ENCODE measurements at places on chromosomes 6 and 20.

- peak; percentile 55 for DNase-seq
These were observed 197.4 kb upstream of the KCNG1 start for GRCh38 chr20:51220293-51220706.

DNA sequence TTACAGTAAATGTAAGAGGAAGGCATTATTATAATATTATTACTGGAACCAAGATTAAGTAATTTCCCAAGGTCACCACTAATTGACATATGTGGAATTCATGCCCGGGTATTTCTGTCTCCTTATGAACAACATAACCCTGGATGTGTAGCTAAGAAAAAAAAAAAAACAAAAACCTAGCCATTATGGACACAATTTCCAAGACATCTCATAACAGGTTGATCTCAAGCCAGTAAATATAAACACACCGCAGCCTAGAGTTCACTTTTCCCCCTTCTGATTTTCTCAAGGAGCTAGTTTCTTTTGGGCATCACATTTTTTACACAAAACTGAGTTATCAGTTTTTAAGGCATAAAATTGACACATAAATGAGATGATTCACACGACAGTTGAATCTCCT lies 306.5 kb upstream of the RSPO3 start:
- no peak for DNase-seq

GRCh38 chr6:34343806-34344205 lies 48.7 kb downstream of the NUDT3 start:
- DNase-seq = no peak

DNA sequence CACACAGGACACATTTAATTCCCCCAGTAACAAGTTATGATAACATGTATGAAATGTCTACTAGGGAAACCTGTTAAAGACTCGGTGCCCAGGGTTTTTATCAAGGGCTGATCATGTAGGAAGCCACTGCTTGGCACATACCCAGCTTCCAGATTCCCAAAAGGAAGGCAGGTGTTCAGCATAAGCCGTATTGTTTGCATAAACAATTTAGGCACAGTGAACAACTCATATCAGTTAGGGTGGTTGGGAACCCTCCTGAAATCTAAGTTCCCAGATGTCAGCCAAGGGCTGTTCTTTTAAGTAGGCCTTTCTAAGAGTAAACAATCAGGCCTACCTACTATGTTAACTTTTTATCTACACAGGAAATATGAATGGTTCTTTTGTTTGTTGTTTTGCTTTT lies 74.1 kb downstream of the ASXL1 start:
- no peak for DNase-seq

- peak; percentile 67 for DNase-seq
These were observed 236.0 kb upstream of the STXBP5 start for GRCh38 chr6:146968041-146968760.

DNA sequence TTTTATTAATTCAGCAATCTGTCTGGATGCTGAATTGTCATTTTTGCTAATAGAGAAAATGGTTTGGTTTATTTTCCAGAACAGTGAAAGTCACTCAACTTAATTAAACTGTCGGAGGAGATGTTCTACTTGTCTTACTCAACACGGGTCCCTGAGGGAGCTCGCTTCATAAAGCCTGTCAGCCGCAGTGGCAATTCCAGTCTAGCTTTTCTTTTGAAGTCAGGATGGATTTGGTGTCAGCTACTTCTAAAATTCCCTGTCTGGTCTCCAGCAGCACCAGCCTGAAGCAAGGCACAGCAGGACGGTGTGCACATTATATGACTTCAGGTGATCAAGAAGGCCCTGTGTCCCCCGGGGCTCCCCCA lies 261.5 kb downstream of the SLC24A3 start:
- DNase-seq = no peak

DNA sequence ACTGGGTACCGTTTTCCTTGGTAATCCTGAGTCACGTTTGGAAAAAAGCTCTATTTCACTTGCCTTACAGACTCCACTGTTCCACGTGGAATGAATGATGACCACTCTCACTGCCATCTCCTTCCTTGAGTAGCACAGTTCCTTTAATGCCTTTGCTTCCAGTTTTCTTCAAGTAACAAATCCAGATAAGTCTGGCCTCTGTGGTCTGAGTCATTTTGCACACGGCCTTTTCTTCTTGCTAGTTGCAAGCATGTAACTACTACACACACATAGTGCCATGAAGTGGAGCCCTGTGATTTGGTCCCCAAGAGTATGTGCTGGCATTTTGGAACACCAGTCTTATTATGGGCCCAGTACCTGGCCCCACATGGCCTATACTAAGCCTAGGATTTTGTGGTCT lies 182.8 kb downstream of the SASH1 start:
- DNase-seq = no peak

- no peak for DNase-seq
These were observed 109.9 kb downstream of the PSMB1 start for GRCh38 chr6:170443151-170443662.

DNA sequence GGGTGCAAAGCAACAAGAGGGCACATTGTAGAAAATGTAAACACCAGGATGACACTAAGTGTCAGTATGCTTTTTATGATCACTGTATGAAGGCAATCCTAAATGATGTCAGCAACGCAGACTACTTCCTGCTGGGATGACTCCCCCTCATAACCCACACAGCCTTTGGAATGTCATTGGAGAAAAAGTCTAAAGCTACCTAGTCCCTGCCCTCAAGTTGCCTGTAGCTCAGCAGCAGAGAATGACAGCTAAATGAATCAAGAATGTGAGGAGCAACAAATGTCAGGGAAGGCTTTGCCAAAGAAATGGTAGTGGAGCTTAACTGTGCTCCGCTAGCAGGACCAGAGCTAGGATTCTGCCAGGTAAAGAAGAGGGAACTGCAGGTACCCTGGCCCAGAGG lies 555.6 kb downstream of the CD83 start:
- DNase-seq = no peak

DNA sequence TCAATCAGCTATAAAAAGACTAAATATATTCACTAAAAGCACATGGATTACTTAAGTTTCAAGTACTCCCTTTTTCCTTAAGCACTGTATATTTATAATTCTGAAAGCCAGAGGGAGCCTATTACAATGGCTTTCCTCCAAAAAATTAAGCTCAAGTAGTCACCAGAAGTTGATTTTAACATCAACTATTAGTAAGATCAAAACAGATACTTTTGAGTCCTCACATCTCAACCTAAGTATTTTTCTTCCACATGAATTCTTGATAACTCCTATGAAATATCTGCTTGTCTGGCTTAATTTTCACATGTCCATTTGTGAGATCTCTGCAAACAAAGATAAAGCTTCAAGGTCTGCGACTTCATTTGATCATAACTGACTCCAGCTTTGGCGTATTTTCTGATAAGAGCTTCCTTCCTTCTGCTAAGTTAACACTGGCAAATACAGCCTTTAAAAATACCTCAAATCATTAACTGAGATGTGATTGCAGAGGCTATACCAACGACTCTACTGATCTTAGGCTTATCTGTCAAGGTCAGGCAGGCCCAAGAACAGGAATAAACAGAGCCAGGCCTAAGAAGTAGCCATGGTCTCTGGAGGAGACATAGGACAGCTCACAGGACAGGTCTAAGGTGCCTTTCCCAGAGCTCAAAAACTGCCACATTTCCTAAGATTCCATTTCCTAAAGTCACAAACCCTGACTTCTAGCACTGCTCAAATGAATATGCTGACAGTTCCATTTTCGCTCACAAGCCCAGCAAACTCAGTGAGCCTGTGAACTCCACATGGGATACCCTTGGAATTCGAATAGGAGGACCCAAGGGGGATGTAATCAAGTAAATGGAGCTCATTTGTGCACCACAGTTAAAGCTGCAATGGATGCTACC lies 10.0 kb downstream of the SNX5 start:
- DNase-seq = no peak

DNA sequence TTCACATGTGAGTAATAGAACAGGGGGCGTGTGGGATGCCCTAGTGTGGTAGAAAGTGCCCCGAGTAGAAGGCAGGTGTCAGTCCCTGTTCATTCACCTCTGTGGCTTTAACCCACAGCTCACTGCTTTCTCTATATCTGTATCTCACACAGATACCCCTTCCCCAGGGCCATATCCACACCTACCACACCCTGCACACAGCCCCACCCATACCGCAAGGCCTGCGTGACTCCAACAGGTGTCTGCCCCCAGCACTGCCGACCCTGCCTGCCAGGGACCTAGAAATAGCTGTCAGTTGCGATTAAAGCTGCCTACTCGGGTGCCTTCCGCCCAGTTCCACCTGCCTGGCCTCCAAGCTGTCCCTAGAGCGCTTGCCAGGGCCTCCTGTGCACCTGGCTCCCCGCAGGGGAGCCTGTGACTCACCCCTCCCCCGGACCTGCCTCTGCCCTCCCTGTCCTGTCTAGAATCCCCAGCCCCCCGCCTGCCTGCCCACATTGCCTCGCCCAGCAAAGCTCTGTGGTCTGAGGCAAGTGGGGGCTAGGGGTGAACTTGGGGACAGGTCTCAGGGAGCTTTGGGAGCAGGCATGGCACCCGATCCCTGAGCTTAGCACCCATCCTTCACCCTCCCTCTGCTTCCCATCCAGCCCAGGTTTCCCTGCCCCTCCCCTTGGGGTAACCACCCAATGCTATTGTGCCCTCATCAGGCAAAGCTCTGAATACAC lies 38.3 kb upstream of the ID1 start:
- no peak for DNase-seq

DNA sequence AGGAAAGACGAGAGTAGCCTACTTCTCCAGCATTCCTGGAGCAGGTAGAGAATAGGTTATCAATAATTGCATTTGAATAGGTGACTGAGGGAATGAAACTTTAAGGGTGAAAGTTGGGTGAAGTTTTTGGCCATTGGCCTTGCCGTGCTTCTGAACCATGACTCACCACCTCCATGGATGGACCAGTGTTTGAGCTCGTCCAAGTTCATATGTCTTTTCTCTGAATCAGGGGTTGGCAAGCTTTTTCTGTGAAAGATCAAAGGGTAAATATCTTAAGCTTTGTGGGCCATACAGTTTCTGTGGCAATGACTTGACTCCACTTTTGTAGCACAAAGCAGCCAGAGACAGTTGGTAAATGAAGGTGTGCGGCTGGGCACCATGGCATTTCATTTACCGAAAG lies 31.8 kb downstream of the SNRNP48 start:
- peak; percentile 20 for DNase-seq

DNA sequence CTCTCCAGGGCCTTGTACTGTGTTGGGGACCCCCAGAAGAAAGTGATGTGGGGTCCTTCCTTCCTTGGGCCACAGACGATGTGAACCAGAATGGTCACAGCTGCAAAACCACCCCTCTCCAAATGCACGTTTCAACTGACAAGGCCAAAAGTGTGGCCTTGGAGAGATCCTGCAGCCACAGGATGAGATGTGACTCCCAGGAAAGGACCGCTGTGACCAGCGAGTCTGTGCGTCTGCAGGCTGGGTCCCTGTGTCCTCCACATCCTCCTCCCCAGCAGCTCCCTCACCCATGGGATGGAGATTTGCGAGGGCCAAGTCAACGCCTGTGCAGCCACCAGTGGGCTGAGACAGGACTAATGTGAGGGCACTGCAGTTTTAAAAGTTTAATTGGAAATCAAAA lies 247.0 kb downstream of the ERMARD start:
- DNase-seq = no peak

DNA sequence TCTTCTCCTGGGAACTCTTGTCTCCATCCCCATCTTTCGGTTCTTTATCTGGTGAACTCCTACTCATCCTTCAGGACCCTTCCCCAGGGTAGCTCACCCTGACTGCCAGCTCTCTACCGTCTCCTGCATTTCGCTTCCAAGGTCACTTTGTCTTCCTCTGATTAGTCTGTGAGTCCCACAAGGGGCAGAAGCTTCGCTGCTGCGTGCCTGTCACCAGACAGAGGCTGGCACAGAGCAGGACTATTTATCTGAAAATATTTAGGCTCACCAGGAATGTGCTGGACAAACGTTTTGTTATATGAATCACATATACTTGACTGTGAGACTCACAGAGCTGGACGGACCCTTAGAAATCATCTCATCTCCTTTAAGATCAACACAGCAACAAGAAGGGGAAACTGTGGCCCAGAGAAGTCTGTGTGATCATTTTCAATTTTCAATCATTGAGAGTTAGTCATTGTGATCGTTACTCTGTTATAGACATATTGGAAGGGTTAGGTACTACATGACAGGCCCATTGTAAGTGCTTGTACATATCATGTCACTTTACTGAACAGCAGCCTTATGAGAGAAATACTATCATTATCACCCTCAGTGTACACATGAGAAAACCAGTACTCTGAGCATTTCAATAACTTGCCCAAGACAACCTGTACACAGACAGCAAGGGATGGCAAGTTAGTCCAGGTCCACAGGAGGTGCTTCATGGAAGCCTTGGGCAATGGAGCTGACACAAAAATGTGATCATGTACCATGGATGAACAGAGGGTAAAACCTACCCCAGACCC lies 51.4 kb downstream of the JPH2 start:
- DNase-seq = no peak

DNA sequence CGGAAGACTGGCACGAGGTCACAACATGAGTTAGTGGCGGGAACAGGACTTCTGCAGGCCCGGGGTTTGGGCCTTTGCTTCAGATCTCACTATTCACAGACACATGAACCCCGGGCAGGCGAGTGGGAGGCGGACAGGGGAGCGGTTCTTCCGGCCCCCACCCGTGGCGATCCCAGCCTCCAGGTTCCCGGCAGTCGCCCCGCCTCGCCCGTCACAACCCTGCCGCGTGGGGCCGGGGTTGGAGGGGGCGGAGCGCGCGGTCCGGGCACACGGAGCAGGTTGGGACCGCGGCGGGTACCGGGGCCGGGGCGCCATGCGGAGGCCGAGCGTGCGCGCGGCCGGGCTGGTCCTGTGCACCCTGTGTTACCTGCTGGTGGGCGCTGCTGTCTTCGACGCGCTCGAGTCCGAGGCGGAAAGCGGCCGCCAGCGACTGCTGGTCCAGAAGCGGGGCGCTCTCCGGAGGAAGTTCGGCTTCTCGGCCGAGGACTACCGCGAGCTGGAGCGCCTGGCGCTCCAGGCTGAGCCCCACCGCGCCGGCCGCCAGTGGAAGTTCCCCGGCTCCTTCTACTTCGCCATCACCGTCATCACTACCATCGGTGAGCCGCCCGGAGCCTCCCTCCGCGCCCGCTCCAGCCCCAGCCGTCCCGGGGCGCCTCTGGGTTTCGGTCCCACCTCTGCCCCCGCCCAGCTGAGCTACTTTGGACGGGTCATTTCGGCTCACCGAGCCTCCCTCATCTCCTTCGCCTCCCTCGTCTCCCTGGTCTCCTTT lies at the start of gene KCNK15:
TSS of gene KCNK15 (plus strand) at position 268 of the 769 bp plus-strand sequence. CDS start at position 314, 46 bp downstream.
- peak; percentile 69 for DNase-seq

DNA sequence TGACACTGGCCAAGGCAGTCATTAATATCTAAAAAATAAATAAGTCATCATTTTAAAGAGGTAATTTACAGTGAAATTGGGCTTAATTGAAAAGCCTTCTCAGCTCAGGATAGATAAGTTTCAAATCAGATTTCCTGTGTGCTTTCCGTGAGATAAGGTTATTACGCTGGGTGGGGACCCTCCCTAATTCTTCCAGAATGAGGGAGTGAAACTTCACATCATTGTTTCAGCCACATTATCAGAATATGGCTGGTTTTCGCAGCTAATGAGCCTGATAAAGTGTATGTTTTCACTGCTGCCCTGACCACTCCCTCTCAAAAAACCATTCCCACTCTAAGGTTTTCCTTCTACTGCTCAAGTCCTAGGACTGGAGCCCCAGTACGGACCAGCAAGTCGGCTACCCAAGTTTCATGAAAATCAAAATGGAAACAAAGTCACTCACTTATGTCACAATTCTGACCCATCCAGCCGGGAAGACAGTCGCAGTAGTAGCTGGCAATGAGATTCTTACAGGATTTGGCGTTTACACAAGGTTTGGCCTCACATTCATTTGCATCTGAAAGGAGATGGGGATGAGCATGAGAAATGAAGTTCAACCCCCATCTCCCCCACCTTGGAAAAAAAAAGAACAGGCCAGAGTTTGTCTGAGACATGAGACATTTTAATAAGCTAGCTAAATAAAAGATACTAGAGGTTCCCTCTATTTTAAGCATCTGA lies 24.6 kb downstream of the JAG1 start:
- DNase-seq = no peak

GRCh38 chr20:57656252-57656820 lies 36.1 kb upstream of the ZBP1 start:
- DNase-seq = peak; percentile 3
